Natural killer cell treated with Interleukin-12 subunit alpha and Interleukin-12 subunit beta and Interleukin-15 and Interleukin-18, amount 100 ng/mL, for 72 hours (primary cell): ENCODE measurements at places on chromosomes 13 and 19. TPM values are rescaled to one million over a fixed set of nuclear protein-coding genes. Genes with fewer than 3 reads are reported as not detected.

- H3K27me3 ChIP-seq: no peaks in the 10 kb centered on the region
- H3K4me3 ChIP-seq: no peak overlapping the region
- no peaks in the 10 kb centered on the region for H3K36me3 ChIP-seq
Measured at GRCh38 chr13:49376121-49376520, 67.7 kb downstream of the CAB39L start.

- no peak overlapping the region for H3K27ac ChIP-seq
- H3K36me3 ChIP-seq: no peaks in the 10 kb centered on the region
- H3K4me1 ChIP-seq: peaks cover 6% of the 10 kb centered on the region
- no peak for DNase-seq
- H3K27me3 ChIP-seq: peaks cover 7% of the 10 kb centered on the region
Measured at GRCh38 chr13:50140153-50140552, 124.9 kb downstream of the KCNRG start.

The WDR83 gene
- 18.6 TPM for total RNA-seq

- H3K27me3 ChIP-seq: no peaks in the 10 kb centered on the region
- no peak overlapping the region for H3K4me3 ChIP-seq
- no peaks in the 10 kb centered on the region for H3K36me3 ChIP-seq
Measured at GRCh38 chr13:67619351-67619994, 389.3 kb upstream of the PCDH9 start.

The JUND gene
- 267 TPM for total RNA-seq

DNA sequence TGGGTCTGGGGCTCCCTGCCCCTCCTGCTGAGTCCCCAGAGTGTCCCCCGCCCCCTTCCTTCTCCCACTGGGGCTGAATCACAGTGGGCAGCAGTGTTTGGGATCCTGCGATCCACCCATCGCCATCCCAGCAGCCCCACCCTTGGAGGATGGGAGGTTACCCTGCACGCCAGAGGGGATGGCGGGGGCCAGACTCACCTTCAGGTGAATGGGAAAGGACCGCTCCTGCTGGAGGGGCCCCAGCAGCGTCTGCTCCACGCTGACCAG is 569 bp downstream of the DLEU7 start:
- no peaks in the 10 kb centered on the region for H3K36me3 ChIP-seq
- no peak overlapping the region for H3K27ac ChIP-seq
- H3K27me3 ChIP-seq: peaks cover 28% of the 10 kb centered on the region
- peaks cover 10% of the 10 kb centered on the region for H3K4me1 ChIP-seq
- no peak for DNase-seq

The ZNF701 gene
- total RNA-seq: 30.7 TPM

- no peak overlapping the region for H3K4me3 ChIP-seq
- H3K36me3 ChIP-seq: no peaks in the 10 kb centered on the region
- DNase-seq: no peak
- no peak overlapping the region for H3K27ac ChIP-seq
Measured at GRCh38 chr19:42023121-42023942, 29.3 kb upstream of the ATP1A3 start.

DNA sequence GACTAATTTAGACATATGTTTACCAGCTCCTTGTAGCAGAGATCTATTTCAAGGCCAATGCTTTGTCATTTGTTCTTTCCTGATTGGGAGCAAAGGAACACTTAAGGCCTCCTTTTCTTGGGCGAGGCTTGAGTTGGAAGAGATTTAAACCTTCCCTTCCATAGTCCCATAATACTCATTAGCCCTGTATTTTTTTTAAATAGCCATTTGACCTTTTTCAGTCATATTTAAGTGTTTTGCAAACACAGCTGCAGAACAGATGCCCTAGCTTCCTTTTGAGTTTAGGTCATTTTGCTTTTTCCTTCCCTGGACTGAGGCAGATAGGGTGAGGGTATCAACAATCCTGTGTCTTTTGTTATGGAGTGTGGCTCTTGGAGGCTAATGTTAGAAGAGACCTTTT is 198.3 kb downstream of the NBEA start:
- H3K36me3 ChIP-seq: no peaks in the 10 kb centered on the region
- H3K27ac ChIP-seq: no peak overlapping the region
- no peak overlapping the region for H3K4me3 ChIP-seq
- H3K27me3 ChIP-seq: no peaks in the 10 kb centered on the region
- no peak for DNase-seq
- no peaks in the 10 kb centered on the region for H3K4me1 ChIP-seq

The SPRY2 gene
- total RNA-seq: 2.1 TPM

DNA sequence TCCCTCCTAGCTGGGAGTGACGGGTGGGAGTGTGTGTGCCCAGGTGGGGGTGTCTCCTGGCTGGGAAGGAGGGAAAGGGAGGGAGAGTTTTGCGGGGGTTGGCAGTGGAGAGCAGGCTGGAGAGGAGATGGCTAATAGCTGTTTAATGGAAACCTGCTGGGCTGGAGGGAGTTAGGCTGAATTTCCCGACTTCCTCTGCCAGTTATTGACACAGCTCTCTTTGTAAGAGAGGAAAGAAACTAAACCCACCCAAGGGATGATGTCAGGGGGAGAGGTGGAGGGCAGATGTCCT is 10.2 kb upstream of the ILF3 start:
- H3K4me3 ChIP-seq: no peak overlapping the region
- no peaks in the 10 kb centered on the region for H3K36me3 ChIP-seq
- DNase-seq: no peak
- peaks cover 25% of the 10 kb centered on the region for H3K4me1 ChIP-seq
- H3K27me3 ChIP-seq: no peaks in the 10 kb centered on the region
